ENCODE measurements at places on chromosomes 2 and 18. TPM values are rescaled to one million over a fixed set of nuclear protein-coding genes. Genes with fewer than 3 reads are reported as not detected.

GRCh38 chr2:171512683-171513195, 9.5 kb upstream of the CYBRD1 start:
- no peak for DNase-seq

DNA sequence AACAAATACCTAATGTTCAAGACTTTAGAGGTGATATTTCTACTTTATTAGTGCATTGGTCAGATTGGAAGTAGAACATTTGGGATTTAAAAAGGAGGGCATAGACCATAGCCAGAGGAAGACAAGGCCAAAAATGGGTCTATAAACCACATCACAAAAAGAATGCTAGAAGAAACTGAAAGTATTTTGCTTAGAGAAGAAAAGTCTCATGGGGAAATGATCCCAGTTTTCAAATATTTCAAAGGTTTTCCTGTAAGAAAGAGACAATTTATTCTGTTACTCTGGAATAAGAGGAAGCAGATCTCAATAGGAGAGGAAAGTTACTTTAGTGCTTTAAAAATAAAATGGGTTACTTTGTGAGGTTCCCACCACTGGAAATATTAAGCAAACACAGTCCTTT, 341.4 kb downstream of the TNS1 start:
- DNase-seq = no peak

DNA sequence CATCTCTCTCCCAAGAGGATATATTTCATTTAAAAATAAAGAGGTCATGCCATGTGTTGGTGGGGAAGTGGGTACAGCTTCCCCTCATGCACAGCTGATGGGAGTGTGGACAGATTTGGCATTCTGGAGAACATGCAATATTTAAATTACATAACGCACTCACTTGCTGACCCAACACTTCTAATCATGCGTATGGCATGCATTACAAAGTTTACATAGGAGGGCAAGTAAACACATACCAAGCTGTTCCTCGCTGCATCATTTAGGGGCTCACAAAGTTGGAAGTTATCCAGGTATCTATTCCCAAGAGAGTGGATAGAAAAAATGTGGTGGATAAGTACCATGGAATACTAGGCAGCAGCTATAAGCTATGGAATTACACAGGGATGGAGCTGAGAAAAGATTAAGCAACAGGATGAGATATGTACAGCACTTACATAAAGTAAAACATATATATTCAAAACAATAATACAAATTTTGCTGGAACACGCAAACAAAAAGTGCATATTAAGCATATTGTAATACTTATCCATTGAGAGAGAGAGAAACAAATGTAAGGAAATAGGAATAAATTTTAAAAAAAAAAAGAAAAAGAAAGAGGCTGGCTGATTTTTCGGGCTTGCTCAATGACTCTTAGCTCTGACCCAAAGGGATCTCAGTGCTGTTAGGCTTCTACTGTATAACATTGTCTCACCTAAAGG, 11.0 kb downstream of the CYP1B1 start:
- no peak for DNase-seq

DNA sequence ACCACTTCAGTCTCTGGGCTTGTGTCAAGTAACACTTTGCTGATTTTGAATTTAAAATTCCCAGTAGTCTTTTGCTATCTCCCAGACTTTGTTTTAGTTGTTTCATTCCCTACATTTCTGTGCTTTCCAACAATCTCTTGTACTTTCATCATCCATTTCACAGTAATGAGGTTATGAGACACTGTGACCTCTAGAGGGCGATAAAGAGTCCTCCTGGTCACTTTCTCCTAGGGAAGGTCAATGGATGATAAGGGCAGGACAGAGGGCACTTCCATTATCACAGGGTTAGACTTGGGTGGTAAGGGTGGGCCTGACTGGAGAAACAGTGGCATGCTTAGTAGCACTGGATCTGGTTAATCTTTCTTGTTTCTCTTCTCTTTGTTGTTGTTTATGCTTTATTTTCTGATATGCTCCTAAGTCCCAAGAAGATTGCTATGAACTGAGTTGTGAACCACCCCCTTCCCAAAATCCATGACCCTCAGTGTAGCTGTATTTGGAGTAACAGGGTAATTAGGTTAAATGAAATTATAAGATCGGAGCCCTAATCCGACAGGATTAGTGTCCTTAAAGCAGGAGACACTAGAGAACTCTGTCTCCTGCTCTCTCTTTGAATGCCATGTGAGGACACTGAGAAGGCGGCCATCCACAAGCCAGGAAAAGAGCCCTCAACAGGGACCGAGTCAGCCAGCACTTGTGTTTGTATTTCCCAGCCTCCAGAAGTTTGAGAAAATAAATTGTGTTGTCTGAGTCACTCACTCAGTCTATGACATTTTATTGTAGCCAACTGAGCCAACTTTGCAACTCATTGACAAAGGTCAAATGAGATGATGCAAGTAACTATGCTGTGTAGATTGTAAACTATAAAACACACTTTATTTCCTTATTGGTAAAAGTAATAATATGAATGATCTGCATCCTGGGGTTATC, 779.2 kb downstream of the CNTNAP5 start:
- DNase-seq = no peak

DNA sequence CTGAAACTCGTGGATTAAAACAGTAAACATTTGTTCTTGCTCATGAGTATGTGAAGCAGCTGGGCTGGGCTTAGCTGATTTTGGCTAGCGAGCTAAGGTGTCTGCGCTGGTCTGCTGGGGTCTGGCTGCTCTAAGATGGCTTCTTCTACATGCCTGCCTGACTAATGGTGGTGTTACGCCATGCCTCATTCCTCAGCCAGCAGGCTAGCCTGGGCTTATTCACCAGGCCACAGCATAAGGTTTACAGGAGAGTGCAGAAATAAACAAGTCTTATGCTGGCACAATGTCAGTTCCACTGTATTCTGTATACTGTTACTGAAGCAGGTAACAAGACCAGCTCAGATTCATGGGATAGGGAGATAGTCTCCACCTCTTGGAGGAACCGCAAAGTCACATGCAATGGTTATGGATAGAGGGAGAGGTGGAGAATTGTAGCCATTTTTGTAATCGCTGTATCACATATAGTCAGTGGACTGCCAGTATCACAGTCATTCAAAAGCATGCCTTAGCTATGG, 80.0 kb downstream of the RHBDD1 start:
- DNase-seq = no peak

DNA sequence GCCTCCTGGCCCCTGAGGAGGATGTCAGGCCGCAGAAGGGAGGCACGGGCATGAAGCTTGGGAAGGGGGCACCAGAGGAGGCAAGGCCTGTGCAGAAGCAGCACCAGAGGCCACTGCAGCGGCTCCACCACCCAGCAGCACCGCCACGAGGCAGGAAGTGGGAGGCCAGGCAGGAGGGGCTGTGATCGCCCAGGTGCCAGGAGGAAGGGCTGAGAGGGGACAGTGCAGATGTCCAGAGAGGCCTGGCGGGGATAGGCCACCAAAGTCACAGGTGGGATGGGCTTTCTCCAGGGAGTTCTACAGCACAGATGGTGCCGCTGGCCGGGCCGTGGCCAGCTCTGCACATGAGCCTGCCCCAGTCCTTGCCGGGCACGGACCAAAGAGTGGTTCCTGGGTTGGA, 6.0 kb upstream of the ALPI start:
- no peak for DNase-seq

- no peak for DNase-seq
Measured at GRCh38 chr2:67883316-67884087, 179.3 kb downstream of the C1D start.

DNA sequence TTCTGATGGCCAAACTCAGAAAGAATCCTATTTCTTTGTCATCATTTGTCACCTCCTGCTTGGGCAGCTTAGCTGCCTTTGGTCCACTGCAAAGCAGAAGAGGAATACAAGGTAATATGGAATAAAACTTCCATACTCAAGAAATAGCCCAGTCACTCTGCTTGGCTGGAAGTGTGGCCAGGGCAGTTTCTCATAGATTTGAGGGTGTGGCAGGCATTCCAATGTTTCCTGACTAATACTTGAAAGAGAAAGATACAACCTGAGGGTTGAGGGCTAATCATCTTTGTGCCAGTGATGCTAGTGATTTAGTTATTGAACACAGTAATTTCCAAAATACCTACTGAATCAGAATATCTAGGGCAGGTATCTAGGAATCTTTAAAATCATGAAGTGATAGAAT, 83.1 kb downstream of the FAM161A start:
- DNase-seq = peak; percentile 23

DNA sequence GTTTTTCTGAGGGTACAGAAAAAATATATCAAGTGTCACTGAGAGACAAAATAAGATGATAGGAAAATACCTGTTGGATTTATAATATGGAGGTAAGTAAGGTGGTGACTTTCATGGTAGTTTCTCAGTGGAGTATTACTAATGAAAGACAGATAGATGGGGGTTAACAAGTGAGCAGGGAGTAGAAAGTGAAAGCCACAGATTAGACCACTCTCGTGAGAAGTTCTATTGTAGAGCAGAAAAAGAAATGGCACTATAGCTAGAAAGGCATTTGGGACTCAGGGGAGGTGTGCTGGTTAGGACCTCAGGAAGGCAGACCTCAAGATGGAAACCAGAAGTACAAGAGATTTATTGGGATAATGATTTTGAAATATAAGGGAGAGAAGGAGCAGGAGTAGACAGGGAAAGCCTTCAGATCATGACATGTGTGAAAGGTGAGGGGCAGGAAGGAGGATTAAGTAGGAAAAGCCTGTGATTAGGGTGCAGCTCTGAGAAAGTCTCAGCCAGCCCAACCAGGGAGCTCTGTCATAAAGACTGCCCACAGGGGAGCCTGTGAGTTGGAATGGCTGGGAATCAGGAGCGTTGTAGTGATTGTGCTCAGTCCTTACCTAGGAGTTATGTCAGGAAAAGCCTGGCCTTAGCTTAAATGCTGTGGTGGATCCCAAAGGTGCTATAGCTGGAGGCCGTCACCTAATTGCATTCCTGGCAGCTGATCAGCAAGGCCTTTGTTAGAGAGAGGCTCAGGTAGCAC, 198.1 kb downstream of the IKZF2 start:
- no peak for DNase-seq

DNA sequence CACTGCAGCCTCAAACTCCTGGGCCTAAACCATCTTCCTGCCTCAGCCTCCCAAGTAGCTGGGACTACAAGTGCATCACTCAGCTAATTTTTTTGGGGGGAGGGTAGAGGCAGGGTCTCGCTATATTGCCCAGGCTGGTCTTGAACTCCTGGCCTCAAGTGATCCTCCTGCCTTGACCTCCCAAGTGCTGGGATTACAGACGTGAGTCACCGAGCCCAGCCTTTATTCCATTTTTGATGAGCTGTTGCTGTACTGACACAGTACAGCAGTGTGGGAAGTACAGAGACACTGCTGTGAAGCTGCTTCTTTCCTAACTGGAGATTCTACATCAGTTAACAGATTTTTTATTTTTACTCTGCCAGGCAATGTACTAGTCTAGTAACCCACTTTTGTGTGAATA, 18.8 kb downstream of the PTRHD1 start:
- no peak for DNase-seq

GRCh38 chr2:55428258-55428657, 8.6 kb upstream of the CCDC88A start:
- DNase-seq = no peak

DNA sequence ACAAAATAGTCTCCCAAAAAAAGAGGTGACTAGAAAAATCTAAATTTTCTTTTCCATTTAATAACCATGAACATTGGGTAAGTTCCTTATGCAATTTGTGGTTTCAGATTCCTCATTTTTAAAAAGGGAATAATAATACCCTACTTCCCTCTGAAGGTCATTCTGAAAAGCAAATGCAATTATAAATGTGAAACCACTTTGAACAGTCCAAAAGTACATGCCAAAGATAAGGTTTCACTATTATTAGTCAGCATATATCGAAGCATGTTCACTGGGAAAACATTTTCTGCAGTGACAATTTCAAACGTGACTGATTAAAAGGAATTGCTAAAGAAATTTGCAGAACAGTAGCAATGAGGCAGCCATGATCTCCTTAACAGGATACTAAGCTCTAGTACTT, 100.1 kb upstream of the RNF152 start:
- peak; percentile 6 for DNase-seq

DNA sequence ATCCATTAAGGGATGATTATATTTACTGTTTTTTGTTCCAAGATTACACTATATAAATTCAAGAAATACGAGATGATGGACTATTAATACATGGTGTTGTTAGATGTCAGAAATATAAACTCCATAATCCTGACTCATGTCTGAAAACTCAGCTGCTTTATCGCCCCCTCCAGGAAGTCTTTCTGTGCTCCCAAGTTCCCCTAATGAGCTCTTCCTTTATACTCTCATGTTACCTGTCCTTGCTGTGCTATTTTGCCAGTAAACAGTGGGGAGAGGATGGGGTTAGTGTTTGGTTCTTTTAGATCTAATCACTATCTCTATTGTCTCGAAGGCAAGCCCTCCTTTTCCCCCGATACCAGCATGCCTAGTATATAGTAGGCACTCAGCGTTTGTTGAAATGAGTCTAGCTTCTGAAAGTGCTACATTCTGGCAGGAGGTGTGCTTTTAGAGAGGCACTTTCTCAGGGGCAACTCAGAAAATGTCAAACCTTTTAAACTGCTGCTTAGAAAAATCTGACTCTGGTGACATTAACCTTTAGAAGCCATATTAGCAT, 21.4 kb upstream of the BARD1 start:
- no peak for DNase-seq

GRCh38 chr2:226333388-226333787, 466.2 kb downstream of the IRS1 start:
- DNase-seq = peak; percentile 12

DNA sequence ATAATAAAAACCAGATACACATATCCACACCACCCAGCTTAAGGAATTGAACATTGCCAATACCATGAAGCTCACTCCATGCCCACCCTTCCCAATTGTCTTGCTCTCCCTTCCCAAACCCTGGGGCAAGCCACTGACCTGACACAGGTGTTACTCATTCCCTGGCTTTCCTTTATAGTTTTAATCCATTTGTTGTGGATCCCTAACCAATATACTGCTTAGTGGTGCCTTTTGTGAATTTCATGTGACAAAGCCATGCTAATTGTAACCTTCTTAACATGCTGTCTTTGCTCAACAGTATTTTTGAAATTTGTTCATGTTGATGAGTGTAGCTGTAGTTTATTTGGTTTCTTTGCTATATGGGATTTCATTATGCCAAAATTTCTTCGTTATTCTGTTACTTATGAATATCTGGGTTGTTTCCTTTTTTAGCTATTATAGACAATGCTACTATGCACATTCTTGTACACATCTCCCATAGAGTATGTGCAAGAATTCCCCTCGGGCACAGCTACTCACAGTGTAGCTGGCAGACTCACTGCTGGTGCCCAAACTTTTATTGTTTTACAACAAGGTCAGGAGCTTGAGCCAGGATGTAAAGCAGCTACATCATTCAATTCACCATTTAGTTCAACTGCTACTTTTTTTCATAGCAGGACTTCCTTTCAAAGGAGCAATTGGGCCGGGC, 90.8 kb upstream of the ATL2 start:
- DNase-seq = no peak

DNA sequence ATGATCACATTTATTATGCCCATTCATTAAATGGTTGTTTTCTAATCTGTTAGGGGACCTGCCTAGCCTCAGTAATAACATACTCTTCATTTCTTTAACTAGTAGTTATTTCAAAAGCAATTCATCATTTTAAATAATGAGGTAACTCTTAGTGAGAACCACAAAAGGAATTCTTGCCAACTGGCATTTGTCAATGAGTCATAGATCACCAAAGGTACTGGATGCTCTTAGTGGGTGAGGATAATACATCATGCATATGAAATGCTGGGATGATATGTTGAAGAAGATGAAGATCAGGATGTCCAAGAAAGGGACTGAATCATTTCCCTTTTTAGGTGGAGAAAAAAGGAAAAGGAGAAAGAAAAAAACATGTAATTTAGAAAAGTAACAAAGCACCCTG, 826.2 kb upstream of the DDX18 start:
- DNase-seq = no peak

The CIB4 gene
- not detected for total RNA-seq

The GLB1L gene
- total RNA-seq = 3.2 TPM

The ATP9B gene
- 7.3 TPM for total RNA-seq

The MEX3C gene
- total RNA-seq = 25.5 TPM

The RIT2 gene
- total RNA-seq = not detected

The RAB11FIP5 gene
- 20.6 TPM for total RNA-seq

Measured in Daoy (cell line).